H4 (cell line): ENCODE measurements at places on chromosomes 4 and X.

DNA sequence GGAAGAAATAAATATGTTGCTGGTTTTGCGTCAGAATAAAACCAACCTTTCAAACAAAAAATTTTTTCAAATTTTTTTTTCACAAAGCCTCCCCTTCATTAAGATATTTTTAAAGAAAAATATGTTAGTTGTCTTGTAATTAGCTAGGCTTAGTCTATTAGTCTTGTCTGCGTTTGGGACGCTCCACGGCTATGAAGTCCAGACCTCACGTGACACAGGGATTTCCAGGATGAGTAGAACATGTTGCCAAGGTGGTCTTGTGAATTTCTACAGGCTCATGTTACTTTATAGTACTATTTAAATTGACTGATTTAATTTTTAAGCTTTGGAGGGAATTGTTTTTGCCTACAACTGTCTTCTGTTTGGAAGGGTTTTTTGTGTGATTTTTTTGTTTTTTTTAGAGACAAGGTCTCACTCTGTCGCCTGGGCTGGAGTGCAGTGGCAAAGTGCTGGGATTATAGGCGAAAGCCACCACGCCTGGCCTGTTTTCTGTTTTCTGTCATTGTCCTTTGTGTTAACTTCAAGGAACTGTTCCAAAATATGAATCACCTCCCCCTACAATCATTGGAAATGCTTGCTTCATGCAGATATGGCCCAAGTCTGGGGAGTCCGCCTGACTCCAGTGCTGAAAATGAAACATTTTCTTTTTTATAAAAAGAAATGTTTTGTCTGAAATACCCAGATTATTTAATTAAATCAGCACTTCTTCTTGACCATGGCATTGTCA lies 26.2 kb downstream of the TMEM144 start:
- no peak for DNase-seq

DNA sequence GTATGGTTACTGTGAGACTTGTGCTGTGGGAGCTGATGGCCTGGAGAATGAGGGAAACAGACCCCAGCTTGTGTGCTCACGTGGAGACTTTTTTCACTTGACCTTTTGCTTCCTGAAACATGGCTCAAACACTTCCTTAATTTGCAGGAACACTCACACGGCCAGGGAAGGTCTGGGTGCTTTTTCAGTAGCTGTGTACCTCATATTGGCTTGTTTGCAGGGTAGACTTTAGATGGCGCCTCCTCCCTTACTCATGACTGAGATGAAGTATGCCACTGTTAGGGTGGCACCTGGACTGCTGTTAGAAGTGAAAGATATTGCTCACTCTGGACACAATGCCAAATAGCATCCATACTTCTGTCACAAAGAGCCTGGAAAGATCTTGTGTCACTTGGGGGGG lies 75.7 kb upstream of the WDR1 start:
- DNase-seq, result peak; percentile 1

- no peak for DNase-seq
Measured at GRCh38 chr4:126756050-126756829, 876.5 kb upstream of the INTU start.

GRCh38 chrX:84133023-84133422 lies 55.0 kb downstream of the RPS6KA6 start:
- no peak for DNase-seq

DNA sequence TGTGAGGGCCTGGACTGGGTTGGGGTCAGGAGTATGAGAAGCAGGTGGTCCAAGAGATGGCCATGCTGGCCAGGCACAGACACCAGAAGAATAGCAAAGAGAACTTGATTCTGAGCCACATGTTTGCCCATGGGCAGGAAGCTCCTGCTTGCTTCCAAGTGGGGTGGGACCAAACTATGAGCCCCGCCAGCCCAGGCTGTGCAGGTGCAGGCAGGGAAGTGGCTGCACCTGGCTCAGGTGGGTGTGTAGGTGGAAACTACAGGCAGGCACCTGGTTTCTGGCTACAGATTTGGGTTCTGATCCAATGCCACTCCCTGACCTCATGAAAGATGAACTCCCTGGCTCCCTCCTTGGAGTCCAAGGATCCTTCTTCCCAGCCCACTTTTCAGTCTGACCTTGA lies 207.9 kb upstream of the KLF3 start:
- no peak for DNase-seq
